ENCODE measurements at places on chromosomes 3 and 15. TPM values are rescaled to one million over a fixed set of nuclear protein-coding genes. Genes with fewer than 3 reads are reported as not detected.

The TLR9 gene
- total RNA-seq = under 0.01 TPM

The MME gene
- total RNA-seq = 18.3 TPM

The ATP8B4 gene
- total RNA-seq = 0.29 TPM

The WNT5A gene
- 3.0 TPM for total RNA-seq

The CLDN16 gene
- under 0.01 TPM for total RNA-seq

The VEPH1 gene
- 210 TPM for total RNA-seq

All from vein endothelial cell (primary cell).